ENCODE measurements at places on chromosomes 2 and 18.

DNA sequence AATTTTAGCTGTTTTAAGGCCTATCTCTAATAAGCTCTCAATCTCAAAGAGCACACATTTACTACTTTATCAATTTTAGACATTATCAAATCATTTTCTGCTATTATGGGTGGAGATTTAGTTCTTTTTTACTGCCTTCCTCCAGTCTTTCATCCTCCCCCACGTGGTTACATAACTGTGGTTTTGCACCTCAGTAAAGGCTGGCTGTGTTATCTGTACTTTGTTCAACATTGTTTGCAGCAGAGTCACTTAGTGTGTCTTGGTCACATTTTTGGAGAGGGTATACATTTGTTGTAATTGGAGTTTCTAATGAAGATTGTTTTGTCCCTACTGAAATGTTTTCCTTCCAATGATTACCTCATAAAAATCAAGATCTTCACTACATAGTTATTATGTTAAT, 549.6 kb upstream of the CELF4 start:
- no peak for DNase-seq

DNA sequence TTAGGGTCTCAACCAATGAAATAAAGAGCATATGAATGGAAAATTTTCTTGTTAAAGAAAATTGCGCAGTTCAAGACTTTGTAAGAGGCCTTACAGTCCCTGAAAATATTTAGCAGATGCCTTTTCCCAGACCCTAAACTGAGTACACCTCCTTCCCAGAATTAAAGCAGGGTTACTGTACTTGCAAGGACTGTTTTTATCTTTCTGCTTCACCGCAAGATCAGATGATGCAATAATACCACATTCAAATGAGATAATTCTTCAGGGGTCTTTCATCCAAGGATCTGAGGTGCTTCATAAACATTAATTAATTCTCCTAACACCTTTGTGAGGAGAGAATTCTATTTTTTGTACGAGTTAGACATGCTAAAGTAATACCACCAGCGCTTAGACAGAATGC, 1071.8 kb upstream of the PIK3C3 start:
- no peak for DNase-seq

GRCh38 chr2:229392196-229392595, 121.1 kb upstream of the PID1 start:
- no peak for DNase-seq

GRCh38 chr2:22557406-22557805, 827.6 kb upstream of the KLHL29 start:
- DNase-seq: no peak

DNA sequence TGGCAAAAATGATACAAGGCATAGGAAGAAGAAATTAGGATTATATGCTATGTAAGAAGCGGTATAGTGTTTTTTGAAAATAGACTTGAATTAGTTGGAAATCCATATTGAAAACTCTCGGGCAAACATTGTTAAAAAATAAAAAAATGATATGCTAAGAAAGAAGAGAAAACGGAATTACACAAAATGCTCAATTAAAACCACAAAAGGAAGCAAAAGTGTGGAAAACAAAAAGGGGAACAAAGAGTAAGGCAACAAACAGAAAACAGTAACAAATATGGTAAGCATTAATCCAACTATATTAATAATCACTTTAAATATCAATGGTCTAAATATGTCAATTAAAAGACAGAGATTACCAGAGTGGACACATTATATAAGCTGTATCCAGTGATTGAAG, 58.4 kb downstream of the TXNL1 start:
- no peak for DNase-seq

GRCh38 chr18:23746851-23747250, 57.6 kb downstream of the LAMA3 start:
- DNase-seq: no peak

DNA sequence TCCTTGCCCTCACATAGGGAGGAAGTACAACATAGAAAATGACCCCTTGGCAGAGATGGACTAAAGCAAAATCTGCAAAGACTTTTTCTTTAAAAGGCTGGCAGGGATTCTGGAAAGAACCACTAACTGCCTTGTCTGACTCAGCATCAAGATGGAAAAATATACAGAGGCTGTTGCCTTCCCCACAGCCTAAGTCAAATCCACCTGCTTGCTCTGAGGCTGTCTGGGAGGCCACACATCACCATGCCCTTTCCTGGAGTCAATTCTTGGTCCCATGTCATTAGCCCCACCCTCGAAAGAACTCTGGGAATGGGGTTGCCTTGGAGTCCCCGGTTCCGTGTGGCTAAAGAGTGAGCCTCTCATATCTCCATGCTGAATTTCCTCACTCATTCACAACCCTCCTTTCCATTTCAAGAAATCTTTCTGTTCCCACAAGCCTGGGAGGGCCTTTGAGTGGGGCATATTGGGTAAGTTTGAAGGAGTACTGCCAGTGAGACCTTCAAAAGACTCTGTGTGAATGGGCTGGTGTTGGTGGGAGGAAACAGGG, 39.4 kb downstream of the BMP10 start:
- DNase-seq: no peak

DNA sequence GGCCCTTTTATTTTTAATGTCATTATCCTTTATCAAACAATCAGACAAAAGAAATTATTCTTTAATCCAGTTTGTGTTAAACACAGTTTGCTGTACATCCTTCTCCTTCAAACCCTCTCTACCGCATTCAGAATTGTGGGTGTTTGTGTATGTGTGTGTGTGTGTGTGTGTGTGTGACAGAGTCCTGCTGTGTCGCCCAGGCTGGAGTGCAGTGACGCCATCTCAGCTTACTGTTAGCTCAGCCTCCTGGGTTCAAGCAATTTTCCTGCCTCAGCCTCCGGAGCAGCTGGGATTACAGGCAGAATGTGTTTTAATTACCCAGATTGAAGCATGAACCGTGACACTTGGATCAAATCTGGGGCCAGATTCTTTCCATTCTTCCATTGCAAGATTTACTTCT, 723.7 kb downstream of the DCDC2C start:
- DNase-seq: no peak

DNA sequence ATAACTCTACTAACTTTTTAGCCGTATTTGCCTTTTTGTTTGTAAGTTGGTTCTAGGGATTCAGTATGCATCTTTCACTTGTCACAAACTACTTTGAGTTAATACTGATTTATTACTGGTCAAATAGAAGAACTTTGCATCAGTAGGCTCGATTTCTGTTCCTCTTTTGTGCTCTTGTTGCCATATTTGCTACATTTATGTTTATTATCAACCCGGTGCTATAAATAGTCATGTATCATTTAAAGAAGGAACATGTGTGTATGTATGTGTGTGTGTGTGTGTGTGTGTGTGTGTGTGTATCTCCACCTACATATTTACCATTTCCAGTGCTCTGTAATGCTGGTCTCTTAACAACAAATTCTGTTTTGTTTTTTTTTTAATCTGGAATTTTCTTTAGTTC, 79.6 kb upstream of the B3GNT7 start:
- DNase-seq: no peak

DNA sequence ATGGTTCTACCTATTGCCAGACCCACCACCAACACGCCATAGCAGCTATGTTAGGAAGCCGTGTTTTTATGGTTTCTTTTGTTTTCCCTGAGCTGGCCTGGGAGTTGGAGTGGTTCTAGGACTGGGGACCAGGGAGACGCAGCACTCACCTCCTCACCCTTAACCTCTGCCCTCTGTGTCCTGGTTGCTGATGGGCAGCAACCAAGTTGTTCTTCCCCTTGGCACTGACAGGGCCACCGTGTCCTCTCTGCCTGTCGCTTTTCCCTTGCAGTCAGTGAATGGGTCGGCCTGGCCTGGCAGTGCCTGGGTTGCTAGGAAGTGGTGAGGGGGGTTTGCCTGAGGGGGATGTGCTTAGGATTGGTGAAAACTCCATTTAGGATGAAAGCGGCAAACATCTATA, 197.1 kb upstream of the GATA6 start:
- no peak for DNase-seq

DNA sequence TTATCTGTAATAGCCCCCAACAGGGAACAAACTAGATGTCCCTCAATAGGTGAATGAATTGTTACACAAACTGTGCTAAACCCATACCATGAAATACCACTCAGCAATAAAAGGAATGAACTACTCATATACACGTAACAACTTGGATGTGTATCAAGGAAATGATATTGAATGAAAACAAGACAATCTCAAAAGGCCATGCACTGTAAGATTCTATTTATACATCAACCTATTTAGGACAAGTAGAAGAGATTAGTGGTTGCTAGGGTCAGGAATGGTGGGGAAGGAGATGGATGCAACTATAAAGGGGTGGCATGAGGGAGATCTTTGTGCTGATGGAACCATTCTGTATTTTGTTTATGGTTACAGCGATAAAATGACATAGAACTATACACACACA, 47.1 kb downstream of the KANSL3 start:
- DNase-seq: no peak

DNA sequence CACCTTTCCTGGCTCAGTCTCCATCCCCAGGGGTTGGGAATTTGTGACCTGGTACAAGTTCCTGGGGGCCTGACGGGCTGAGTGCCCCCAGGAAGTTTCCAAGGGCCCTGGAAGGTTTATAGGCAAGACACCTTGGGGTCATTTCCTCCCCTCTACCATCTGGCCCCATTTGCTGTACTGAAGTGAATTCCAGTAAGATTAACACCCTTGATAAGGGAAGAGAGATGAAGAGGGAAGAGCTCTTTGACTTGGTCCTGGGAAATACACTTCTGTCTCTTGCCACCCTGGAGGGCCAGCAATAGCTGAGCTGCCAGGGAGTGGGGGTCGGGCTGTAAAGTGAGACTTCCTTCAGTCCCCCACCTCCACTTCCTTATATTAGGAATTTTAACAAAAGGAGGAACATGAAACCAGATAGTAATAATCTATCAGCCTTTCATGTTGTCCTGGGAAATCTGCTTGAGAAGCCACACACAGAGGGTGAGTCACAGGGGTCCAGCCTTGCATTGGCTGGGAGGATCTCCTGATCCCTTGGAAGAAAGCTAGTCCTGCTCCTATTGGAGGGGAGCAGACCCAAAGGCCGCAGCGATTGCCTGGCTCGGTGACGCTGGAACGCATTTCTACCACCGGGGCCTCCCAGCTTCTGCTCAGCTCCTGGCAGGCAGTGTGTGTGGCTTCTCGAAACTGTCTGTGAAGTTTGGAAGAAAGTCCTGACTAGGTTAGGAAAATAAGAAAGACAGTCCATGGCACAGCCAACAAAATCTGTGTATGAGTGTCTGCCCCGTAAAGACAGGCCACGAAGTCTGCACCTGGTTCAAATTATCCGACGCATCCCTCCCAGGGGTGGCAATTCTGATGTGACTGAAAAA, 87.3 kb downstream of the ACAA2 start:
- no peak for DNase-seq

DNA sequence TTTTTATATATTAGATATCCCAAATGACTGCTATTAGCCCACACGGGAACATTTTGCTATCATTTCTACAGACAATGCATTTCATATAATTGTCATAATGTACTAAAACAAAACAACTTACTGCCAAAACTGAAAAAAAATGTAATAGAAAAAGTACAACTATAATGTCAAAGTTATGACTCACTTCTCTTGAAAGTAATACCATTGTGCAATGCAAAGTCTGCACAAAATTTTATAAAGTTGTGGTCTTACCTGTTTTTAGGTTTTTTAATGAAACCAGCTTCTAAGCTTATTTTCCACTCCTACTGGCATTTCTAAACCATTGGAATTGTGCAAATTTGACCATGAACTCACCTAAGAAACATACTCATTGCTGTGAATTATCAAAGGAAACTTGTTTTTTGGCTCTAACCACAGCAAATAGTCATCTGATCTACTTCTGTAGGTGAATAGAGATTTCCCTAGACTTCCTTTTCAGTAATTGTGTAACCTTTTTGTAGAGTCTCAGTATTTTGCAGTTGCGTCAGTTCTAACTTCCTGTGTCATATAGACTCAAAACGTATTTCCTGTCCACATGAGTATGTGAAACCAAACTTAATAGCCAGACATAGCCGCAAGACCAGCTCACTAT, 31.9 kb upstream of the TFPI start:
- peak; percentile 81 for DNase-seq

GRCh38 chr2:134098321-134098720, 155.6 kb upstream of the MGAT5 start:
- no peak for DNase-seq

DNA sequence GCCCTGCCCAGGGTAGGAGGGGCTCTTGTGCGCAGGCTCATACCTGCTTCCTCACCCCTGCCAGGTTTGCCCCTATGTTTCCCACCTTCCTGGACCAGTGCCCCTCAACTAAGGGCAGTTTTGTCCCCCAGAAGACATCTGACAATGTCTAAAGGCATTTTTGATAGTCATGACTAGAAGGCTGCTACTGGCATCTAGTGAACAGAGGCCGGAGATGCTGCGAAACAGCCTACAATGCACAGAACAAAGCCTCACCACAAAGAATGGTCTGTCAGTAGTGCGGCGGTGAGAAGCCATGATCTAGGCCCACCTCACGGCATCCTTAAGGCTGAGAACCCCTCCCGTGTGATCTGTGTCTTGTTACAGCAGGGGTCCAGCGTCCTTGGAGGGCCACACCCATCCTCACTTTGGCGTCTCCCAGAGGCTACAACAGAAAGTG, 96.0 kb downstream of the TMEM17 start:
- peak; percentile 56 for DNase-seq

- DNase-seq: no peak
Measured at GRCh38 chr2:228624733-228625132, 443.2 kb upstream of the SPHKAP start.

DNA sequence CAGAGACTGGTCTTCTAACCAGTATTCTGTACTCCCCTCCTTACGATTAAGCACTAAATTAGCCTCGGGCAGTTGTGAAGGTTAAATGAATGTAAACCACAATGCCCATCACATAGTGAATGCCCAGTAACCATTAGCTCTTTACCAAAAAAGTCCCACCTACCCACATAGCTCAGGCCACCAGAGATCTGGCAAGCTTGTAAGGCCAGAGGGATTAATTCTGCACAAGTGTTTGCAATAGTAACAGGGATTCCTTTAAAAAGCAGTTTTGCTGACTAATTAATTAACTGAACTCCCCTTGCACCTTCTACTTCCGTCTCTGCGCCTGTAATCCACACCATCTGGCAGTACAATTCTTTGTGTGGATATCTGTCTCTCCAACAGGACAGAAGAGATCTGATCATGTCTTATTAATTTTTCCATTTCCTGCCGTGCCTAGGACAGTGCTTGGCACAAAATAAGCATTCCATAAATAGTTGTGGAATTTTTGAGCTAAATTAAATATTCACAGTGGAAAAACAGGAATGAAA, 36.2 kb upstream of the IGFBP2 start:
- no peak for DNase-seq

GRCh38 chr2:120776649-120777048, 41.0 kb downstream of the GLI2 start:
- no peak for DNase-seq

DNA sequence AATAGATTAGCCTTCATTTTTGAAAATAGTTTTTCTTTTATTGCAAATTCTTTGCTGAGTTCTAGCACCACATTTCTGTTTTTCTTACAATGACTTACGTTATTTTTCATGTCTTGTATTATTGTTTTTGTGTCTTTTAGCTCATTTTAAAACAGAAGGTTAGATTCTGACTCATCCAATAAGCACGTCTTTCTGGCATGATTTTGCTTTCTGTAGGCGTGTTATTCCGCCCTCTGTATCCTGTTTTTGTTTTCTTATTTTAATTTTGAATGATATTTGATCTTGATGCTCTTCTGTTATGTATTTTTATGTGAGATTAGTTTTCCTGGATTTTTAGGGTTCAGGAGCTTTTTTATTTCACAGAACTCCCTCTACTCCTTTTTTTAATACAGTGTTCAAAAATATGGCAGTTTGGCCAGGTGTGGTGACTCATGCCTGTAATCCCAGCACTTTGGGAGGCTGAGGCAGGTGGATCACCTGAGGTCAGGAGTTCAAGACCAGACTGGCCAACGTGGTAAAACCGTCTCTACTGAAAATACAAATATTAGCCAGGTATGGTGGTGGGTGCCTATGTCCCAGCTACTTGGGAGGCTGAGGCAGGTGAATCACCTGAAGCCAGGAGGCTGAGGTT, 145.0 kb downstream of the CLIP4 start:
- DNase-seq: no peak
